ENCODE measurements at places on chromosomes 16 and 17.
A peak's percentile ranks its signal among the peaks of the same experiment; 100 is the strongest.

DNA sequence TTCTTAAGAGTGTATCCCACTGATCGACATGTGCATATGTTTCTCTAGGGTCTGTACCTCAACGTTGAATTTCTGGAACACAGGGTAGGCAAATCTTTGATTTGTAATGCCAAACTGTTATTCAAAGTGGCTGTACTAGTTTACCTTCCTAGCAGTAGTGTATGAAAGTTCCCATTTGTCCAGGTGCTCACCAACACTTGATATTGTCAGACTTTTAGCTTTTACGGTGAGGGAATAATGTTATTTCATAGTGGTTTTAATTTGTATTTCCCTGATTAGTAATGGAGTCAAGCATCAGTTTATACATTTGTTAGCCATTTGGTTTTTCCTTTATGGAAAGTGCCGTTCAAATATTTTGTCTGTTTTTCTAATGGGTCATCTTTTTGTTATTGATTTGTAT is 20.3 kb downstream of the GSDMB start:
- no peak for DNase-seq

DNA sequence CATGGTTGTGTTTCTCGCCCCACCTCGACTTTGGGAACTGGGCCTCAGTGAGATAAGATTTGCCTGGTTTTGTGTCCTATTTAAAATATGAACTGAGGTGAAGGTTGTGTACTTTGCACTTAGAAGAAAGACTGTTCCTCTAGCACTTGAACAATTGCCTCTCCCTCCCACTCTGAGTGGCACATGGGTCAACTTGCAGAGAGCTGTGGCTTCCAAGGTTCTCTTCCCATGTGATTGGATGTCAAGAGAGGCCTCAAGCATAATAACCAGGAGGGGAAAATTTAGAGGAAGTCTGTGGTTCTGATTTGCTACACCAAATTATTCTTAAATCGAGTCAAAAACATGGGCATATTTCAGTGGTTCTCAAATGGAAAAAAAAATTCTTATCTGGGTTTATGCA is 329.2 kb downstream of the HS3ST3B1 start:
- no peak for DNase-seq

- DNase-seq = no peak
Observed at GRCh38 chr17:70271672-70272071, 102.3 kb downstream of the KCNJ2 start.

DNA sequence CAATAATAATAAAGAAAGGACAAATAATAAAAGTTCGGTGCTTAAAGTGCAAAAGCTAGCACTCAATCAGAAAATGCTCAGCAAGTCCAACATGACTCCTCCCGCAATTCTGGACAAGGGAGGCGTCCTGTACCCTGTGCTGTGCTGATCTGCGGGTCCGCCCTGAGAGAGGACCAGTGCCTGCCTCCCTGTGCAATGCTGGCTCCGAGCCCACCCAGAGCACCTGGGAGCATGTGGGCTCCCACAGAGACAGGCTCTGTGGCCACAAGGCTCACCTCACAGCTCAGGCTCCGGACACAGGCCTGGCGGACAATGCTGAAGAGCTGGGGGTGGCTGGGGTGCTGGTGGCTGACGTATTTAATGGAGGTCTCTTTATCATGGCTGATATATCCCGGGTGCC is 11.1 kb downstream of the FLCN start:
- no peak for DNase-seq

GRCh38 chr17:81711814-81712467 is at the start of gene SLC25A10:
Gene SLC25A10 (plus strand): TSS chr17:81712284. CDS start chr17:81712427, 143 bp downstream.
- DNase-seq = peak; percentile 68
